ENCODE measurements at places on chromosomes 2 and 18.

- no peak for DNase-seq
Measured at GRCh38 chr2:181596556-181596955, 60.3 kb downstream of the CERKL start.

GRCh38 chr2:29040552-29040951, 33.8 kb downstream of the PCARE start:
- no peak for DNase-seq

DNA sequence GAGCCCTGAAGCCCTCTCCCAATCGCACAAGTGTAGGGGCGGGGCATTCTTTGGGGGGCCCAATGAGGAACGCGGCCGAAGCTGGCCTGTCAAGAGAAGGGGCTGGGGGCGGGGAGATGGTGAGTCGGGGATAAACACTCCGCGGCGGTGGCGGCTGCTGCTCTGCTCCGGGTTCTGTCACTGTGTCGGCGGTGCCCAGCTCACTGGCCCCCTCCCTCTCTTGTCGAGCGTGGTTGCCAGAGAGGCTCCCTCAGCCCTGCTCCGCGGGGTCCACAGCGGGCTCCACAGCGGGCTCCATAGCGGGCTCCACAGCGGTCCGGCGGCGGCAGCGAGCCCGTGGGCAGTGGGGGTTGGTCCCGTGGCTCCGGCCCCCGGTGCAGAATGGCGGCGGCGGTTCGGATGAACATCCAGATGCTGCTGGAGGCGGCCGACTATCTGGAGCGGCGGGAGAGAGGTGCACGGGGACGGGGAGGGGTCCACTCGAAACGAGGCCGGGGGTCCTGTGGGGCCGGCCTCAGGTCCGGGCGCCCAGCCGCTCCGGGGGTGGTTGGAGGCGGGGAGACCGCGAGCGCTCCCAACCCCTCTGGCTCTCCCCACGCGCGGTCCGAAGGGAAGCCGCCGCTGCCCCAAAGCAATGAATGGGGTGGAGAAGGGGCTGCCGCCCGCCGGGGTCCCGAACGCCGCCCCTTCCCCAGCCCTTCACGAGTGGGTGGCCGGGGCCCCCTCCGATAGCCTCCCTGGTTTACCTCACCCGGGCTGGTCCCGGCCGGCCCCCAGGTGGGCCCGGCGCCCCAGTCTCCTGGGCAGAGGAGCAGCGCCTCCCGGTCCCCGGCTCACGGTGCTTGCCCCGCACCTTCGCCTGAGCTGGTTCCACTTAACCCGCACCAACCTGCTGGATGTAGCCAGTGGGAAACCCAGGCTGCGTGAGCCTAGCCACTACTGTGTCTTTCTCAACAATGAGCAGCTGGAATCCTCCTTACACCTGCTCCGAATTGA, at the start of gene MXD1:
MXD1 (plus strand) TSS at position 160 of the 996 bp plus-strand sequence; CDS start at position 382, 222 bp downstream.
- peak; percentile 97 for DNase-seq

GRCh38 chr2:210620456-210620855, 64.1 kb downstream of the CPS1 start:
- no peak for DNase-seq

- no peak for DNase-seq
Measured at GRCh38 chr2:136207030-136207623, 89.2 kb upstream of the CXCR4 start.

DNA sequence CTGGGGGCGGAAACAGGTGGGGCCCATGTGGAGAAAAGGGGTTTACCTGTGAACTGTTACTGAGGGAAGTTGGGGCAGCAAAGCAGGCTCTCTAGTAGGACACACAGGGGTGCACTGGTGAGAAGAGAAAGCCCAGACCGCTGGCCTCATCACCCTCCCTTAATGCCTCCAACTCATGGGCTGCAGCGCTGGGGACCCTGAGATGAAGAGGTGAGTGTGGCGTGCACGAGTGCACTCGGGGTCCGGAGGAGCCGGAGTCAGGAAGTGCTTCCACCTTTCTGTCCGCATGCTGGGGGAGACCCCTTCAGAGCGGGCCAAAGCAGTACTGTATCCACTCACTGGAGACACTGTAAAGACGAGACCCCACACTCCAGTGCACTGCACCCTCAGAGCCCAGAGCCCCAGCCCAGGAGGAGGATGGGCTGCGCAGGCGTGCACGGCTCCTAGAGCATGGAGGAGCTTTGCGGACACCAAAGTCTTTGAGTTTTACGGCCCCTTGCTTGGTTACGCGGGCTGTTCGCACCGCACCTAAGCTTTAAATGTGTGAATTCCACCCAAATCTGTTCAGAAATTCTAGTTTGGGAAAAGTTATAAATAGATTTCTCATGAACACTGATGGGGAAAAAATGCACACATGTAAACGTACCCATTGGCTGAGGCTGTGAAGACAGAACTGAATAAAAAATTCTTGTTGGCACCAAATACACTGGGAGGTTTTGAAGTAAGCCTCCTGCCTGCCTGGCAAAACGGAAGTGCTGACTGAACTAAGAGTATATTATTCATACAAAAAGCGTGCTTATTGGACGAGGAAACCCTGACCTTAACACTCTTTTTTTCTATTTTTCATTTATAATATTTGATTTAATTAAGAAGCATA, 45.4 kb upstream of the PPP4R1 start:
- DNase-seq, result no peak

DNA sequence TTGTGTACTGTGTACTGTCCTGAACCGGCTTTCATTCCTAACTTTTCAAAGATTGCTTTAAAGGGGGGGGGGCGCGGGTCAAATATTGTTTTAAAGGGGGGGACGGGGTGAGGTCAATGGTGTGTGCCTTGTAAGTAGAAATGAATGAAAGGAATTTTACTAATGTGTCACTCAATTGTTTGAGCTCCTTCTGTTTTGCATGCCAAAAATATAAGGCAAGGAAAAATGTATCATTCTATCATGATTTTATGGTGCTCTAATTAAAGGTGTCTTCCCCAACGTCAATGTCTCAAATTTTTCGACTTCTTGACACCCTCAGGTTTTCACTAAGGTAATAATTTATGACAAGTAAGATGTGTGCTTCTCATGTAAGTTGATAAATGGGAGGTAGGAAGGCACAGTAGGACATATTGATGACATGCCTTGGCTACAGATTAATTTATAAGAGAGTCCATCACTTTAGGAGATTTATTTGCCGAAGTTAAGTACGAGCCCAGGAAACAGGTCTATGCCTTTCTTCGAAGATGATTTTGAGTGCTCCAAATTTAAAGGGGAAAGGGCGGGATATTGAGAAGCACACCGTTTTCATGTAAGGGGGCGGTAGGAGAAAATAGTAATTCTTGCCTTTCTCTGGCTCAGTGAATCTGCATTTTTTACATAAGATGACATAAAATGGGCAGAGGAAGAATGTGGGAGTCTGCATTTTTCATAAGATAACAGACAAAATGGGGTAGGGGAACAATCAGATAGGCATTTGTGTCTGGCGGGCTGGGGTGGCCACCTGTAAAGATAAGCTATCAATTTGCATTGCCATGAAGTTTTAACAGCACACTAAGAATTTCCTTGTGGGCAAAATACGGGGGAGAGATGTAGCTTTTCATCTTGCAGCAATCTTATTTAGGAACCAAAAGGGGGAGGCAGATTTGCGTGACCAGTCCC, 1.2 kb upstream of the TRAPPC8 start:
- DNase-seq, result no peak

DNA sequence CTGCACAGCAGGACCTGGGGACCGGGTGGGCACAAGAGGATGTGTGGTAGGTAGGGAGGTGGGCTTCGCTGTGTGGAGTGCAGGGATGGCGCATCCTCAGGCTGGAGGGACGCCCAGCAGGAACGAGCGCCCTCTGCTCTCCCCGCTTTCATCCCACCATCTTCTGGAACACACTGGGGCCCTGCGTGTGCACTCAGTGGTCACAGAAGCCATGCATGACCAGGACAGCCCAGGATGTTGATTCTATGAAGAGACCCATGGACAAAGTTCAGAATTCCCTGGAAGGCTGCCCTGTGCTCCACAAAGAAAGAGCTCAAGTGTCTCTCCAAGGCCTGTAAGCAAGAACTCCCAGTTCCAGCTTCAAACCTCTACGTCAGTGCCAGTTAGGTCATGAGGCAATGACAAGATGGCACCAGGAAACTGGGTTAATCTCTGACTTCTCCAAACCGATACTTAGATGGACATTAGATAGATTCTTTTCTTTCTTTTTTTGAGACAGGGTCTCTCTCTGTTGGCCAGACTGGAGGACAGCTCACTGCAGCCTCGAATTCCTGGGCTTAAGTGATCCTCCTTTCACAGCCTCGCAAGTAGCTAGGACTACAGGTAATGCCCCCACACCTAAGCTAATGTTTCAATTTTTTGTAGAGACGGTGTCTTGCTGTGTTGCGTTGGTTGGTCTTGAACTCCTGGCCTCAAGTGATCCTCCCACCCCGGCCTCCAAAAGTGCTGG, 3.4 kb downstream of the SLC66A2 start:
- DNase-seq, result no peak

- no peak for DNase-seq
Measured at GRCh38 chr2:209824391-209824790, 52.8 kb downstream of the UNC80 start.

- no peak for DNase-seq
Measured at GRCh38 chr18:58870130-58870529, 5.5 kb downstream of the ZNF532 start.

All from stimulated activated CD4-positive, alpha-beta T cell treated with anti-CD3 and anti-CD28 coated beads, Interleukin-1b, Interleukin-23, amount 100 ng/mL, for 24 hours (primary cell).